Choroid plexus epithelial cell (primary cell): ENCODE measurements at places on chromosomes 11 and 22.
A peak's percentile ranks its signal among the peaks of the same experiment; 100 is the strongest.

DNA sequence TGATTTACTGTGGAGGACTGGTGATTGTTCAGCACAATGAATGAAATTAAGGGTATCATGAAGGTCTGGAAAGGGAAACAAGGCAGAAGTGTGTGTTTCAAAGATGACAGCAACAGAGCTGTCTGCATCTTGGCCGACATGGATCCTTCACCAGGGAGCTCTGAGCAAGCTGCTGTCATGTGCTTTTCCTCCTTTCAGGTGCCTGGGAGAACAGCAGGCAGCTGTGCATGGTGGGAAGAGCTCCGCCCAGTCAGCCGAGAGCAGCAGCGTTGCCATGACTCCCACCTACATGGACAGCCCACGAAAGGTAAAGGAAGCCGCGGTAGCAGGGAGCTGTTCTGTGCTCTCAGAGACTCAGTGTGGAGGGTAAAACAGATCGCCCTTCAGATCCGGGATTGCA lies 87.1 kb upstream of the YWHAH start:
- no peak for DNase-seq

GRCh38 chr11:124612567-124613246 lies 1.5 kb downstream of the PANX3 start:
- peak; percentile 48 for DNase-seq

GRCh38 chr11:85941380-85941973 lies 86.3 kb downstream of the CCDC83 start:
- DNase-seq: peak; percentile 90

GRCh38 chr22:41239443-41240128 lies 1.1 kb downstream of the CHADL start:
- no peak for DNase-seq

DNA sequence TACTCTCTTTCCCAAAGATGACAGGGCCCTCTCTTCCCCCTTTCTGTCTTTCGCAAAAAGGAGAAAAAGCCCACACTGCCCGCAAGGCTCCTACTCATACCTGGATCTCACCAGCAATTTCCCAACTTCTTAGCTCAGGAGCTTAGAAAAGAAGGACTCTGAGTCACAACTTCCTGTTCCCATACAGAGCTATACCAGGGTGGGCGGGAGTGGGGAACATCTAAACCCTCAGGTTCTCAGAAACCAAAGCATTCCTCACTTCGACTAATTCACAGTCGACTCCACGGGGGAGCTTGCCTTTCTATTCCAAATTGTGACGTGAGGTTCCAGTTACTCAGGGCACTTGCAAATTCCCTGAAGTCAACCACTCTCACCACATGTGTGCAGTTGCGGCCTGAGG lies 61.9 kb downstream of the MTNR1B start:
- DNase-seq: peak; percentile 98
